ENCODE measurements at places on chromosomes 12 and 14.
A peak's percentile ranks its signal among the peaks of the same experiment; 100 is the strongest.

- no peak for DNase-seq
These were observed 15.9 kb downstream of the CACNA1C start for GRCh38 chr12:2068653-2069052.

DNA sequence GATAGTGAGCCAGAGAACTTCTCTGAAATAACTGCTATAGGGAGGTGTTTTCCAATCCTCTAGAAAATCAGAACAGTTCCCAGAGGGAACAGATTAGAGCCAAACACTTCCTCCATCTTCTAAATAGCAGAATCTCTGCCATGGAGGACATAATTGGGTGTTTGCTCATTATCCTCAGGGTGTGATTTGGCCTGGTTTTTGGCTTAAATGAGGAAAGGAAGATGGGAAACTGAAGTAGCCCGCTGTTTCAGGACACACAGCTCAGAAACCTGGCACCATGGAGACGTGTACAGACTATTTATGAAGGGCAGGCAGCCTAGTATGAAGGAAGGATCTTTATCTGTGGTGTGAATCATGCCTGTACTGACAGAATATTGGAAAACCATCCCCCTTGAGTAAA, 231.7 kb upstream of the PRKD1 start:
- no peak for DNase-seq

DNA sequence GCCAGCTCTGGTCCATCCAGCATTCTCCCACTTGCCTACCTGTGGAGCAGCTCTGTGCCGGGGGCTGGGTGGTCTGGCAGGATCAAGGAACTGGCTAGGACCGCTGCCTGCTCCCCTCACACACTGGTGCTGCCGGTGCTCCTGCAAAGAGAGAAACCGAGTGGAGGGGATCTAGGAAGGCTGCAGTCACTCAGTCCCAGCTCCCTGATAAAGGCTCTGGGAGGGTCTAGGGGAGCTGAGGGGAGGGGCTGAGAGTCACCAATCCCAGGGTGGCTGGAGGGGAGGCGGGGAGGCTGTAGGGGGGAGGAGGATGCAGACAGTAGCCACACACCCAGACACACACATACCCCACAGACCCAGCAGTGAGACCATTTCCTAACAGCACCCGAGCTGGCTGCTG, at the start of gene TAC3:
TSS of gene TAC3 (minus strand) at position 182 of the 400 bp plus-strand sequence. CDS start 732 bp downstream, outside the sequence.
- DNase-seq: no peak

DNA sequence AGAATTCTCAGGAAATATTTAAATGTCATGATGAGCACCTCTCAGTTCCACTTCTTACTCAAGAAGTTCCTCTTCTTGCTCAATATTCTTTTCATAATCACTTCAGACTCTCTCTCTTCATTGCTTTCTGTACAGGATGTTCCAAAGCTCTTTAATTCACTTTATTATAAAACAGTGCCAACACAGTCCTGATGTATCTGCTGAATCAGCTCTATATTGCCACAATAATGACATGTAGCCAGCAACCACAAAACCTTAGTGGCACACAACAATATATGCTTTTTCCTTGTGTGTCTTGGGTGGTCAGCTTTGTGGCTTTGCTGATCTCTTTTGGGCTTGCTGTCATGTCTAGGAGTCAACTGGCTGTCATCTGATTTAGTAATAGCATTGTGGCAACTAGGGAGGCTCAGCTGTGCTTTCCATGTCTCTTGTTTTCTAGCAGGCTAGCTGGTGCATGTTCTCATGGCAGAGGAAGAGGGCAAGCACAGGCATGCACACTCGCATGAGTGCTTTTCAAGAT, 52.8 kb upstream of the SLC2A13 start:
- no peak for DNase-seq

- no peak for DNase-seq
These were observed 326.7 kb upstream of the TMPO start for GRCh38 chr12:98188650-98189077.

GRCh38 chr12:20757-21156, 45.8 kb upstream of the IQSEC3 start:
- no peak for DNase-seq

- no peak for DNase-seq
These were observed 13.5 kb upstream of the ATG14 start for GRCh38 chr14:55425091-55425490.

- DNase-seq: no peak
These were observed 13.1 kb downstream of the DYNC1H1 start for GRCh38 chr14:101977311-101978071.

- no peak for DNase-seq
These were observed 2.7 kb upstream of the ADIPOR2 start for GRCh38 chr12:1688086-1688710.

DNA sequence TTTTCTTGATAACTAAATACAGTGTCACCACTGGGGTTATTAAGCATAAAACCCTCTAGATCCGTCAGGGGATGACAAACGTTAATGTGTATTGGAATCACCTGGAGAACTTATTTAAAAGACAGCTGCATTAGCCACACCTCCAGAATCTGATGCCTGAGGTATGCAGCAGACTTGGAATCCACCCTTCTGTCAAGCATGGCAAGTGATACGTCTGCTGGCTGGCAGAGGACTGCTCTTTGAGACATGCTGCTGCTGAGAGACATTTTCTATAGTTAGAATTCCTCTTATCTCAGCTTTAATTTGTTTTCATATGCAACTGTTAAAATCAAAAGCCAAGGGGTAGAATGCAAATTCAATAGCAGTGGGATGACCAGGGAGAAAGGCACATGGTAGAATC, 496.3 kb downstream of the NELL2 start:
- no peak for DNase-seq

GRCh38 chr12:98235301-98235700, 280.1 kb upstream of the TMPO start:
- no peak for DNase-seq

DNA sequence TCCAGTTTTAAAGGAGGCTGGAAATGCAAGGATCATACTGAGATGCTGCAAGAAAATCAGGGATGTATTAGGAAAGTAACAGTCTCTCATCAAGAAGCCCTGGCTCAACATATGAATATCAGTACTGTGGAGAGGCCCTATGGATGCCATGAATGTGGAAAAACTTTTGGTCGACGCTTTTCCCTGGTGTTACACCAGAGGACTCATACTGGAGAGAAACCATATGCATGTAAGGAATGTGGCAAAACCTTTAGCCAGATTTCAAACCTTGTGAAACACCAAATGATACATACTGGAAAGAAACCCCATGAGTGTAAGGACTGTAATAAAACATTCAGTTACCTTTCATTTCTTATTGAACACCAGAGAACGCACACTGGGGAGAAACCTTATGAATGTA, 24.5 kb downstream of the ZNF891 start:
- DNase-seq: no peak

- no peak for DNase-seq
These were observed 414 bp upstream of the CDK17 start for GRCh38 chr12:96400631-96401075.

- no peak for DNase-seq
These were observed 25.7 kb downstream of the METTL25 start for GRCh38 chr12:82383930-82384552.

- no peak for DNase-seq
These were observed 13.9 kb downstream of the CDCA4 start for GRCh38 chr14:105006831-105007592.

GRCh38 chr12:70739756-70740155, 102.5 kb upstream of the PTPRB start:
- no peak for DNase-seq

DNA sequence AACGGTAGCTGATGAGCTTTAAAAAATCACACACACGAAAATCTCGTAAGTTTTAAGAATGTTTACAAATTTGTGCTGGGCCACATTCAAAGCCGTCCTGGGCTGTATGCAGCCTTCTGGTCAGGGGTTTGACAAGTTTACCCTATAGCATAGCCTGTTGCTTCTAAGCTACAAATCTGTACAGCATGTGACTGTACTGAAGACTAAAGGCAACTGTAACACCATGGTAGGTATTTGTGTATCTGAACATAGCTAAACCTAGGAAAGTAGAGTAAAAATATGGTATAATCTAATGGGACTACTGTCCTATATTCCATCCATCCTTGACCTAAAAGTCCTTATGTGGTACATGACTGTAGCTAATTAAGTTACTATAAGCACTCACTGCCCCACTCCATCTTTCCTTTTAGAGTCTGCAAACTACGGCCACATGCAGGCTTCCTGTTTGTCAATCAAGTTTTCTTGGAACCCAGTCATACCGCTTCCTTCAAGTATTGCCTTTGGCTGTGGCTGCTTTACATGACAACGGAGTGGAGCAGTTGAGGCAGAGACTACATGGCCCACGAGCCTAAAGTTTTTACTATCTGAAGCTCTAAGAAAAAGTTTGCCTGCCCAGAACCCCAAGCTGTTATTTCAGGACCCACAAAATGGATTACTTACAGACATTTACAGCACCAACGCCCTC, 18.5 kb downstream of the KRT7 start:
- no peak for DNase-seq

- peak; percentile 30 for DNase-seq
These were observed 98.6 kb downstream of the MYF5 start for GRCh38 chr12:80815351-80815750.

GRCh38 chr14:33210311-33210710, 271.6 kb downstream of the NPAS3 start:
- DNase-seq: no peak

DNA sequence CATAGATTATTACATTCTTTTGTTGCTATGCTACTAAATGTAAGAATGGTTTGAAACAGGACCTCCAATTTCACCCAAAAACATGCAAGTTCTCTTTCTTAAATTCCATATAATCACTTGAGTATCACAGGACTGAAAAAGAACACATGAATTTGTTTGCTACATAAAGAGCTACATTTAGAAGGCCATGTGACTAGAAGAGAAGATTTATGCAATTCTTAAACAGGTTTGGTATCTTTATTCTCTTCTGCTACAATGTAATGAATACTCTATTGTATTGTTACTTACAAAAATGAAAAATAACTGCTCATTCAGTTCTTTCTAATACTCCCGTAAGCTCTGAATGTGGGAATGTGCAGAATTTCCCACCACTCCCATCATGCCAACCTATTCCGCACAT, 9.3 kb downstream of the EPS8 start:
- DNase-seq: no peak

GRCh38 chr12:77042833-77043232, 22.5 kb downstream of the E2F7 start:
- DNase-seq: no peak

- DNase-seq: no peak
These were observed 198.0 kb downstream of the FOXN3 start for GRCh38 chr14:89219051-89219450.

DNA sequence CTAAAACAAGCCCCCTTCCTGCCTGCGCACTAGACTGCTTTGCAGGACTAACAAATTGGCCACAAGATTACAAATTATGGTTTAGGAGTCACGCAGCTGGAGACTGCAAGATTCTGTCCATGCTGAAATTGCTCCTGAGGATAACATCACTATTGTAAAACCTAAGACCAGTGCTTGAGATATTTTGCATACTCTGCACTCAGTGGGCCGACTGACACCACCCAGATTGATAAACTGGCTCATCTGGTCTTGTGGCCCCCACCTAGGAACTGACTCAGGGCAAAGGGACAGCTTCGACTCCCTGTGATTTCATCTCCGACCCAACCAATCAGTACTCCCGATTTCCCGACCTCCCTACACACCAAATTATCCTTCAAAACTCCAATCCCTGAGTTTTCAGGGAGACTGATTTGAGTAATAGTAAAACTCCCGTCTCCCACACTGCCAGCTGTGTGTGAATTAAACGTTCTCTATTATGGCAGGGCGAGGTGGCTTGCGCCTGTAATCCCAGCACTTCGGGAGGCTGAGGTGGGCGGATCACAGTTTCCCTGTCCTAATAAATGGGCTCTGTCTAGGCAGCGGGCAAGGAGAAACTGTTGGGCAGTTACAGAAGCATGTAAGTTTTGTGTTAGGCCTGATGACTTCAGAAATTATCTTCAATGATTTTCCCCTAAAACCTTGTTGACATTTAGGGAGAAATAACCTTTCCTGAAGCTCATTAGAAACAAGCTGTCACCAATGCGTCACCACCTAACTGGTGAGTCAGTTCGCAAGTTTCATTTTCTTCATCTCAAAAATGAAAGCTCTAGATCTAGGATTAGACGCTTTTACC, 5.3 kb upstream of the UBC start:
- no peak for DNase-seq

GRCh38 chr12:124196236-124196635, 98.7 kb upstream of the RFLNA start:
- DNase-seq: no peak

DNA sequence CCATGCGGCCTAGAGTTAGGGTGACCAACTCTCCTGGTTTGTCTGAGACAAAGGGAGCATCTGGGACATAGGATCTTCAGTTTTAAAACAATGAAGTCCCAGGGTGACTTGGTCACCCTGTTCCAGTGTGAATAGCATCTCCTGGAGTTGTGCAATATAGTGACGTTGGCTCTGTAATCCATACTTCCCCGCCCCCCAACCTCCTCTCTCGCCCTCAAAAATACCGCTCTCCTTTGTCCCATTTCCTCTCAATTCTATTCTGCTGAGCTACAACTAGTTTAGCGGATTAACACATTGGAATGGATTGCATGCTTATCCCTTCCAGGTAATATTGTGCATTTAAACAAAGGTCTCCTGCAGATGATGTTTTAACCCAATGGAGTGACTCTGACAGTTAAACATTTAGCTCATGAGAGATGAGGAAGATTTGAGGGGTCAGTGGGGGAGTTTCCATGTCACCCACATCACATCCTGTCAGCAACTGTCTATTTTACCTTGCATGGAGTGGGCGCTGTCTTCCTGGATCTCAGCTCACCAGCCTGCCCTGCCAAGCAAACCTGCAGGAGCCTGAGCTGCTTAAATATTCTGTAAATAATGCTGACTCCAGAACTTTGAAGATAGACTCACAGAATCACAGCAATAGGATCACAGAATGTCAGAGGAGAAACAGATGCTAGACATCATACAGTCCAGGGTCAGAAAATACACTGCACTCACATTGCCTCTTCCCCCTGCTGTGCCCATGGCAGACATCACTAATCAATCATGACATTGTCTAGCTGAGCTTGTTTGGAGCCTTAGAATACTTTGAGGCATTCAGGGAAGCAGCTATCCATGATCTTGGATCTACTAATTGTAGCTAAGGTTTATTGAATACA, 43.0 kb downstream of the MAP1LC3B2 start:
- no peak for DNase-seq

GRCh38 chr14:29734732-29735131, 192.9 kb downstream of the PRKD1 start:
- DNase-seq: no peak

DNA sequence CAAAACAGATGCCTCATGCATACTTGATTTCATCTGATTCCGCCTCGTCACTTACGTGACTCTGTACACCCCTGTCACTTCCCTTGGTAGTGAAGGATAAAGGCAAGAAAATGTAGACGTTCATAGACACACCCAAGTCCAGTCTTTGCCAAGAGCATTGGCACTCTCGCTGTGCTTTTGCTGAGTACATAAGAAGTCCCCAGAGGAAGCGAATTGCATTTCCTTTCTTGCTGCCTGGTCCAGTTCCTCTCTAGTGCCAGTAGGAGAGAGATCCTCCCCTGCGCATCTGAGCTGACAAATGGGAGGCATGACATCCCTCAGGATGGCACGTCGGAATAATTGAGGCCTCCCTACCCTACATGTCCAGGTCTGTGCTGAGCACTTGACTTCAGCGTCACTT, 21.3 kb upstream of the RIN3 start:
- no peak for DNase-seq

GRCh38 chr12:53173085-53173715, 7.3 kb upstream of the ZNF740 start:
- no peak for DNase-seq

All from AG04450 (cell line).